Activated CD4-positive, alpha-beta T cell treated with anti-CD3 and anti-CD28 coated beads, Interleukin-2, Interleukin-4, amounts not matched to agents 100 ng/mL and 50 ng/mL, durations not matched to agents 16 hours and 8 hours (primary cell): ENCODE measurements at places on chromosomes 13 and 19.

GRCh38 chr13:27808851-27809550 lies 16.7 kb downstream of the GSX1 start:
- no peak for DNase-seq

GRCh38 chr13:60019119-60019993 lies 144.4 kb downstream of the DIAPH3 start:
- DNase-seq: peak; percentile 21

DNA sequence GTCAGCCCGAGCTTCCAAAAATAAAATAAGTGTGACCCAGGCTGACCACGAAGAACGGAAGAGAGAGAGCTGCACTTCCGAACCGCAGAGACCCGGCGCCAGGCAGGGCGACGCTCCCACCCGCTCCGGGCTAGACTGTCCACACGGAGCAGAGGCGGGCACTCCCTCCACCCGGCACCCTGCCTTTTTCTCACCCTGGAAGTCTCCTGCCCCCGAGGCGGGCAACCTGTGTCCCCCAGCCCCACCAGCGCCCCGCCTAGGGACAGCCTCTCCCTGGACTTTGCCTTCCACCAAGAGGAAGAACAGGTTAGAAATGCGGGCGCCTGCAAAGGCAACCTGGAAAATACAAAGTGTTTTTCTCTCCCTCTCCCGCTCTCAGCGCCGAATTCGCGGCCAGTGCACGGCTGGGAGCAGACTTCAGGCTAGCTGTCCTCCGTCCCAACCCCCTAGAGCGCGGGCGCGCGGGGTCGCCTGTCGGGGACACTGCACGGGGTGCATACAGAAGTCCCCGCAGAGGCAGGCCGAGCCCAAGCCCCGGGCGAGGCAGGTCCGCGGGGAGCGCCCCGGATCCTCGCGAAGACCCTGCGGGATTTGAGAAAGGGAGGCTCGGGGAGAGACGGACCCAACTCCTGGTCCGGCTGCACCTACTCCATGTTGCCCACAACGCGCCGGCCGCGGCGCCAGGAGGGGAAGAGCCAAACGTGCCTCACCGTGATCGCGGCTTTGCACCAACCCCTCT lies 845 bp downstream of the SPRY2 start:
- no peak for DNase-seq

GRCh38 chr13:71503781-71504180 lies 363.2 kb downstream of the DACH1 start:
- no peak for DNase-seq

- peak; percentile 93 for DNase-seq
Observed at GRCh38 chr13:29935309-29935981, 85.0 kb upstream of the UBL3 start.

GRCh38 chr19:16157601-16158000 lies 14.1 kb downstream of the HSH2D start:
- no peak for DNase-seq

GRCh38 chr19:48133094-48133493 lies 22.5 kb upstream of the PLA2G4C start:
- DNase-seq: no peak
